Pulmonary artery endothelial cell (primary cell): ENCODE measurements at places on chromosomes 2 and 18.

- DNase-seq, result no peak
These were observed 191.4 kb downstream of the NRXN1 start for GRCh38 chr2:50840341-50841124.

DNA sequence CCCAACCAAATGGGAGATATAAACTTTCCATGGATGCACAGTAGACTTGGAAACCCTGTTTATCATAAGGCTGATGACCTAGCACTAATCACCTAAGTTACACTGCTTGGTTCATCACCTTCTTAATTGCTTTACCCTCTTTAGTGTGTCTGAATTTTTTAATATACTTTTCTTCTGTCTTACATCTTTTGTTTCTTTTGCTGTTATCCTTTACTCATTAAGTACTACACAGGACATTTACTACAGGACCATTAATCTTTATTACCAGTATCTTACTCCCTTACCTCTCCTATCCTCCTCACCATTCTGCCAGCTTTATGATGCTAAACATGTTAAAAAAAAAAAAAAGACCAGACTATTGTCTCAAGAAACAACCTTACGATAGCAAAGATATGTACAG, 333.6 kb downstream of the KIAA1328 start:
- no peak for DNase-seq

GRCh38 chr2:45289997-45290709, 280.9 kb upstream of the SIX2 start:
- no peak for DNase-seq

- no peak for DNase-seq
These were observed 1057.1 kb upstream of the CRIM1 start for GRCh38 chr2:35298493-35298892.

DNA sequence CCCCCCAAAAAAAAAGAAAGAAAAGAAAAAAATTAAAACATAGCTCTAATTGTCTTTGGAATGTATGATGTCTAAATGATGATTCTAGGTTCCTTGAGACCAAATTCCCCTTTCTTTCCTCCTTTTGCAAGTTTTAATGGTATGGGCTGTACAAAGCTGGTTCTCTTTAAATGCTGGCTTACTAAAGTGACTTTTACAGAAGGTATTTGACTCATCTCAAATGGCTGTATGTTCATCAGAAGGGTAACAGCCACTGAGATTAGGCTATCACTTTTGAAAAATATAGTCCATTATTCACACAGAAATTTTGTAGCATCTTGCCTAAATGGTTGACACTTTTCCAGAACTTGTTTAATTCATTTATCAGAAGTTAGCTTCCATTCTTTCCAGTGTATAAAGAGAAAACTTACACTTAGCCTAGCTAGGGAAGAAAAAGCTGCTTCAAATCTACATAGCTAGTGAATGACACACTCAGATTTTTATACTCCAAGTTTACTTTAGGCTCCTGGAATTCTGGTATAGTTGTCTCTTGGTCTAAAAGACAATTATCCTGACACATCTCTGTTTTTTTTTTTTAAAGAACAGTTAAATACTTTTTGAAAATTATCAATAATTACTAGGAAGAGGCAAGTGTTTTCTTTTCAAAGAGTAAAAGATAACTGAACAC, 622.6 kb downstream of the LRP1B start:
- DNase-seq, result no peak

DNA sequence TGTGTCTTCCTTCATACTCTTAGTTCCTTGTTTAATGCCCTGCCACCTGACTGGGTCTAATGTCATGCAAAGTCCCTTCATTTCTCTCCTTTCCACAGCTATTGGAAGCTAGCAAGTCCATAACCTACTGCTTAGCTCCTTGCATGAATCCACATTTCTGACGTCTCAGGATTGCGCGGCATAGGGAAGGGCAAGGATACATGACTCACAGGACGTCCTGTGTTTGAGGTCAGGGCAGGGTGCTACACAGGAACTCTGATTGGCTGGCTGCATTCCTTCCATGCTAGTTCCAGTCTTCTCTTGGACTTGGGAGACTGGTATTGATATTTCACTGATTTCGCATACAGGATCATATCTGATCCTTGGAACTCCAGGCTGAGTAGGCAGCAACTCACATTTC, 137.9 kb downstream of the CDH2 start:
- DNase-seq, result peak; percentile 10

DNA sequence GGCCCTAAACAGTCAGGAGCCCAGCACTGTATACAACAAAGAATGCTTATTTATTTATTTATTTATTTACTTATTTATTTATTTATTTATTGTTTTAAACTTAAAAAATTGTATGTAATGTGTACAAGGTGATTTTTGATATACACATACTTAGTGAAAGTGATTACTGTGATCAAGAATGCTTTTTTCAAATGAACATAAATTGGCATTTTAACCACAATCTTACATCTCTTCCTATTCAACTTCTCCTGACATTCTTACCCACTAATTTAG, 776.6 kb downstream of the TSN start:
- DNase-seq, result no peak

GRCh38 chr2:109428281-109428680, 185.5 kb downstream of the SEPTIN10 start:
- no peak for DNase-seq

DNA sequence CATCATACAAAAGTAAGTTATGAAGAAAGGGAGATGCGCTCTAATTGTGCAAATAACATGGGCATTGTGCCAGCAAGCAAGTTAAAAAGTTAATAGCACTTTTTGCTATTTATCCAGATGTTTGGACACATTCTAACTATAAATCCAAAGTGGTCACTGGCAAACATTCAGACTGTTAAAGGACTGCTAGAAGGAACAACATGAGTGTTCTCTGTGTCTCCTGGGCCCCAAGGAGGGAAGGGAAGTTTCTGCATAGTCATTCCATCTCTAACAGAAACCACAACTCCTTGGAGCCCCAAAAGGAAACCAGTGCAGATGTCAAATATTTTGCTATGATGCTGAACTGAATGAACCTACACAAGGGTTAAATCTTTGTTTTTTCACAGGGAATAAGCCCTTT, 213.3 kb upstream of the HNRNPA3 start:
- DNase-seq, result no peak

- DNase-seq, result no peak
These were observed 29.9 kb downstream of the HDHD2 start for GRCh38 chr18:47120428-47120827.

DNA sequence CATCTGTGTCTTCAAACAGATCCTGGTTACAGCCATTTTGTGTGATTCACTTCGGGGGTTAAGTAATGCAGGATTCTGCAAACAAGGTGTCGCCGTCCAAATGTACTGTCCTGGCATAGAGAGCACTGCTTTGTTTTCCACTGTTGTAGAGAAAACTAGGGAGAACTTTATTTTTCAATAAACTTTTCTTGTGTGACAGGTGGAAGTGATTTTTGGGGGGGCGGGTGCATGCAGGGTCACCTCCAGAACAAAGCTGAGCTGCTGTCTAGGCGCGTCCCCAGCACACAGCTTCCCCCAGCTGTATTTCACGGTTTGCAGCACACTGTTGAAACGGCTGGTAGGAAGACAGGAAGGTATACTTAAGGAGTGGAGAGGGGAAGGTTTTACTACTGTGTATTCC, 200.6 kb downstream of the MGAT5 start:
- DNase-seq, result no peak

GRCh38 chr2:199302851-199303250, 154.9 kb downstream of the SATB2 start:
- no peak for DNase-seq
